Activated CD8-positive, alpha-beta T cell treated with anti-CD3 and anti-CD28 coated beads for 36 hours (primary cell): ENCODE measurements at places on chromosomes 7 and 10.

- peak; percentile 91 for DNase-seq
Observed at GRCh38 chr10:97497572-97498075, 598 bp downstream of the MMS19 start.

DNA sequence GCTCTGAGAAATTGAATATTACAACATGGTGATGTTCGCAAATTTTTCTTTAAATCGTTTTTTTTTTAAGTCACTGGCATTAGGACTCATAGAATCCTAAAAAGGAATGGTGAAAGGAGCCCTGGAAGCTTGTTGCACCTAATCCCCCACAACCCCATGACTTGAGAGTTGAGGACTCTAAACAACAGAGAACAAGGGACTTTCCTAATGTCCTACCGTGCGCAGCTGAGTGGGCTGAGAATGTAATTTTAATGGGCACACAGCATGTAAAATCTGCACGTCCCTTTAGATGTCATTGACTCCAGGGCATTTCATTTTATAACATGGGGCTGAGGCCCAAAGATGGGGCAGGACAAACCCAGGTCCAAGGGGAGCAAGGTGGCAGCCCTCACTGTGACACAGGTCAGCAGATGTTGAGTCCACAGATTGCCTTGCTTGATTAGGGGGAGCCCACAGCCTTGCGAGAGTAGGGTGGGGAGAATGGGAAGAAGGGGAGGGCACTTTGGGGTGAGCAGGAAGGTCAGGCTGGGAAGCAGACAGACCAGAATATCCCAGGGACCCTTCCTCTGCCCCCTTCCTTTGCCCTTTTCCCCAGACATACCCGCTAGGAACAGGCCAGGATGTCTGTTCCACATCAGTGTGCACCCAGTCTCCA is 208.4 kb upstream of the ZMIZ1 start:
- no peak for DNase-seq

- no peak for DNase-seq
Observed at GRCh38 chr7:44376429-44377133, 51.2 kb upstream of the CAMK2B start.

DNA sequence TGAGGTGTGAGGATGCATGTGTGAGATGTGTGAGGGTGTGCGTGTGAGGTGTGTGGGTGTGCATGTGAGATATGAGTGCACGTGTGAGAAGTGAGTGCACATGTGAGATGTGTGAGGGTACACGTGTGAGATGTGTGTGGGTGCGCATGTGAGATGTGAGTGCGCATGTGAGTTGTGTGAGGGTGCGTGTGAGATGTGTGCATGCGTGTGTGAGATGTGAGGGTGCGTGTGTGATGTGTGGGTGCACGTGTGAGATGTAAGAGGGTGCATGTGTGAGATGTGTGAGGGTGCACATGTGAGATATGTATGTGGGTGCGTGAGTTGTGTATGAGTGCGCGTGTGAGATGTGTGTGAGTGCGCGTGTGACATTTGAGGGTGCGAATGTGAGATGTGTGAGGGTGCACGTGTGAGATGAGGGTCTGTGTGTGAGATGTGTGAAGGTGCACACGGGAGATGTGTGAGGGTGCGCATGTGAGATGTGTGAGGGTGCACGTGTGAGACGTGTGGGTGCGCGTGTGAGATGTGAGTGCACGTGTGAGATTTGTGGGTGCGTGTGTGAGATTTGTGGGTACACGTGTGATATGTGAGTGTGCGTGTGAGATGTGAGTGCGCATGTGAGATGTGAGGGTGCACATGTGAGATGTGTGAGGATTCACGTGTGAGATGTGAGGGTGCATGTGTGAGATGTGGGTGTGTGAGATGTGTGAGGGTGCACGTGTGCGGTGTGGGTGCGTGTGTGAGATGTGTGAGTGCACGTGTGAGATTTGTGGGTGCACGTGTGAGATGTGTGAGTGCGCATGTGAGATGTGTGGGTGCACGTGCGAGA is 30.5 kb downstream of the PPIF start:
- no peak for DNase-seq

- DNase-seq: no peak
Observed at GRCh38 chr7:3206771-3207191, 94.3 kb upstream of the SDK1 start.

- no peak for DNase-seq
Observed at GRCh38 chr7:31316876-31317275, 23.6 kb downstream of the NEUROD6 start.

DNA sequence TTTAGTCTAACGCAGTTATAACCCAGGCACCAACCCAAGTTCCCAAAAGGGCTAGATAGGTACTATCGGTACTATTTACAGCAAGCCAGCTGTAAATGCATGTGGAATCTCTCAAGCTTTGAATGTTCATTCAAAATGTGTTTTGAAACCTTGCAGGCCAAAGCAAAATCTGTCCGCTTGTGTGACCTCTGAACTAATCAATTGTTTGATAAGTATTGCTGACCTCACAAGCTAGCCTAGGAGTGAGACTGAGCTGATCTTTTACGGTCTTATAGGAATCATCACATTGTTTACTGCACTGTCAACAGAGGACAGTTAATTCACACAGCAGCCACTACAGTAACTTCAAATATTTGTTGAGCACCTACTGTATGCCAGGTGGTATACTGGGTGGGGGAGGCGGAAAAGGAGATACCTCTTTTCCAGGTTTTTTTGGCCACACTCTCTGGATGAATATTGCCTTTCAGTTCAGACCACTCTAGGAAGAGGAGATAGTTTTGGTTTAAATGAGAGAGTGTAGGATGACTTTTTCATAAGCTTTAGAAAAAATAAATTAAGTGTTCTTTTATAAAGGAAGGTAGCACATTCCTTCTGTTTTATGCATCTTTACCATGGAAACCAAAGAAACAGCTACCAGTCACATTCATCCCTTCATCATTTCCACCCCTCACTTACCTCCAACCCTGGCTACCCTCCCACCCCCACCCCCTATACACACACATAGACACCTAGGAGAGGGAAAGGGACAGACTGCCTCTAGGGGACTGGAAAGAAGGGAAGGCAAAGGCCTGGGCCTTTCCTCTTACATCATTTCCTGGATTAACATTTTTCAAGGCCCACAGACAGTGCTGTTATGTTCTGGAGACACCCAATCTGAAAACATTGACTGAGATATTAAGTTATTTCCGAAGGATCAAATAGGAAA is 2.4 kb downstream of the PAPSS2 start:
- DNase-seq: no peak

DNA sequence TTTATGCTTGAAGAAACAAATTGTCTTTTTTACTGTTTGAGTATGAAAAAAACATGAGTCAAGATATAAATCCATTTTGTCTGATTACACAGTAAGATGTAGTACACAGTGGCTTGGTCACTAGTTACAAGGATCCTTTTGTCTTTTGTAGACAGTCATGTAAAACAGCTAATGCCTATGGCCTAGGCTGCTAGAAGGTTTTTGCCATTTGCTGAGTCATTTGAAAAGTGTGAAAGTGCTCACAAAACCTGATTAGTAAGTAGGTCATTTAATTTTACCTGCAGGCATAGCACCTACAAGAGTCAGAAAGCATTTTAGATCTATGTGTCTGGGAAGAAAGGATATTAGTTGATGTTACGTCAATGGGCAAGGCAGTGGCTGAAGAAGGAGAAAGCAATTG is 819.4 kb downstream of the MAGI2 start:
- DNase-seq: no peak

DNA sequence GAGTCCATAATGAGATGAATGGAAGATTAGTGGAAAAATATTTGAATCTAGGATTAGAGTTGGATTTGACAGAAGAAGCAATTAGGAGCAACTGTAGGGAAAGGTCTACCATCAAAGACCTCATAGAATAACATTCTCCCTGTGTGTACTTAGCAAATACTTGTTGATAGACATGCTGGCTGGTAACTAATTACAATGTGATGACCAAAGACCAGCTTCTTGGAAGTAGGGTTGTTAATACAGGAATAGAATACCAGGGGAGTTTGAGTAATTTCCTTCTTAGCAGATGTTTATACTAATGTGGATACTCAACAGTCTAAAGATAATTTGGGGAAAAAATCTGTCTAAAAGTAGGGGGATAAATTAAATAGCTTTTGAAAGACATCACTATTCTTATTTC is 357.5 kb upstream of the BMPER start:
- DNase-seq: no peak

DNA sequence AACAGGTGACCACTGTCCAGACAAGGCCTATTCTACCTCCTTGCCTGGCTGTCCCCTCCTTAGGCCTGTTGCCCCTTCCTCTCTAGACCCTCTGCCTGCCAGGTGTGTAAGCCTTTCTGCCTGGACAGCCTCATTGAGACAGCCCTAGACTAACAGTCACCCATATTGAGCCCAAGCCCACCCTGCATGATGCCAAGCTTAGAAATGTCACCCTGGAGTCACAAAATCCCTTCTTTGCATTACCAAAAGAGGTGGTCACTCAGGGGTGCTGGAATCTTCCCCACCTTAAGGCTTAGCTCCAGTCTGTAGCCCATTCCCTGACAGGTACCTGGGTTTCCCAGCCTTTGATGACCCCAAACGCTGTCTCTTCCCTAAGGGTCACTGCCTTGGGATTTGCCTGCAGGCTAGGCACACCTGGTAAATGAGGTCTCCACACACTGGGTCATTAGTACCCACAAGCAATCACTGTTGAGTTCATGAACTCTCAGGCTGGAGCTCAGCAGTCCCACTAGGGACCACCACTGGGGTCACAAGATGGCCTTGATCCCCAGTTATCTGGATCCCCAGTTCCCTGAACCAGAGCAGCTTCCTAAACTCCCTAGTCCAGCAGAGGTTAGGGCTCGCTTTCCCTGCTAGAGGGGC is 54.9 kb upstream of the CAMK2B start:
- no peak for DNase-seq
